B cell (primary cell): ENCODE measurements at places on chromosomes 7 and 10. TPM values are rescaled to one million over a fixed set of nuclear protein-coding genes. Genes with fewer than 3 reads are reported as not detected.

The ANKIB1 gene
- 76.7 and 77.5 TPM in 2 replicates for total RNA-seq

The ADAM12 gene
- 0.22 TPM in 2 replicates for total RNA-seq

The CPA2 gene
- total RNA-seq = not detected in 2 replicates

The PALS2 gene
- total RNA-seq = 47.8 and 54.2 TPM in 2 replicates

The AKR1C2 gene
- not detected in 2 replicates for total RNA-seq

The SUN3 gene
- not detected in 2 replicates for total RNA-seq

The PVRIG gene
- total RNA-seq = 51.2 and 51.4 TPM in 2 replicates

The MYL10 gene
- not detected in 2 replicates for total RNA-seq

The PIP gene
- not detected in 2 replicates for total RNA-seq

The PLCE1 gene
- not detected in 2 replicates for total RNA-seq

The PON1 gene
- not detected in 2 replicates for total RNA-seq

The CYP17A1 gene
- not detected in 2 replicates for total RNA-seq

The FEZF1 gene
- not detected in 2 replicates for total RNA-seq

The ERVW-1 gene
- total RNA-seq = not detected in 2 replicates

The CLEC5A gene
- total RNA-seq = 0.24 and 0.47 TPM in 2 replicates

The OPN1SW gene
- total RNA-seq = not detected in 2 replicates

The SYT15 gene
- total RNA-seq = 0.94 and 1.1 TPM in 2 replicates

The SORCS1 gene
- not detected in 2 replicates for total RNA-seq

The SP4 gene
- total RNA-seq = 42.4 and 42.8 TPM in 2 replicates

The PON3 gene
- total RNA-seq = not detected in 2 replicates

The GIMAP8 gene
- 0.47 and 0.78 TPM in 2 replicates for total RNA-seq

The AGBL3 gene
- total RNA-seq = 10.9 and 11.1 TPM in 2 replicates

The AIMP2 gene
- total RNA-seq = 11.7 and 13.1 TPM in 2 replicates

The AGFG2 gene
- total RNA-seq = 11.0 and 11.6 TPM in 2 replicates

The HOXA13 gene
- not detected in 2 replicates for total RNA-seq

The FOXI2 gene
- total RNA-seq = not detected in 2 replicates

The CTAGE8 gene
- total RNA-seq = 1.3 and 1.4 TPM in 2 replicates

The HTR5A gene
- total RNA-seq = not detected in 2 replicates

The EVX1 gene
- not detected in 2 replicates for total RNA-seq

The MUC3A gene
- not detected in 2 replicates for total RNA-seq

The PLEKHS1 gene
- not detected in 2 replicates for total RNA-seq

The CNPY1 gene
- not detected in 2 replicates for total RNA-seq

The WNT2 gene
- total RNA-seq = not detected in 2 replicates

The SFTPA1 gene
- total RNA-seq = not detected in 2 replicates
